ENCODE measurements at places on chromosomes 5 and 9.
A peak's percentile ranks its signal among the peaks of the same experiment; 100 is the strongest.

DNA sequence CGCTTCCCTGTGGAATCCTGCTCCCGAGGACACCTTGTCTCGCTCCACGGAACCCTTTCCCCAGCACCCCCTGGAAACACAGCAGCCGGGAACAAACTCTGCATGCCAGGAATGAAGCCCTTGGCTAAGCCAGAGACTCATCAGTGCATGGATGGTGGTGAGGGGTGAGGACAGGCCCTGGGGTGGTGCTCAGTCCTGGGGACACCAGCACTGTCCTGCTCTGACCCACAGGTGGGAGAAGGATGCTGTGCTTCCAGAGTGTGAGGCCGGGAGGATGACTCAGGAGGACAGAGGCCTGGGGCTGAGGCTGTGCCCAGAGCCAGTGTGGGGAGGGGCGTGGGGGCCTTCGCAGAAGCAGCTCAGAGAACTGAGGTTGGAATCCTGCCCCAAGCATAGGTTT lies 11.2 kb upstream of the EGR1 start:
- no peak for DNase-seq

GRCh38 chr9:33300546-33300945 lies 10.2 kb downstream of the NFX1 start:
- no peak for DNase-seq

DNA sequence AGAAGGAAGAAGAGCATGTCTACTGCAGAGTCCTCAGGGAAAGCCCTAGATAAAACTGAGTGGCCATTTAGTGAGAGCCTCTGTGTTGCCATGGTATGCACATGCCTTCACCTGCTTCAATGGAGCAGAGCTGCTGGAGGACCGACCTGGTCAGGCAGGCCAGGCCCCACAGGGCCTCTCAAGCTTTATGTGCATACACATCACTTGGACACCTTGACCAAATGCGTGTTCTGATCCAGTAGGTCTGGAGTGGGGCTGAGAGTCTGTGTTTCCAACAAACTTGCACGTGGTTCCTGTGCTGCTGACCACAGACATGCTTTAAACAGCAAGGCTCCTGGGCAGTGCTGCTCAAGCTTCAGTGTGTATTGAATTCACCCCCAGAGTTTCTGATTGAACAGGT lies 51.4 kb upstream of the SLC2A8 start:
- DNase-seq, result no peak

GRCh38 chr9:91857291-91858212 lies 92.5 kb downstream of the ROR2 start:
- DNase-seq, result no peak

DNA sequence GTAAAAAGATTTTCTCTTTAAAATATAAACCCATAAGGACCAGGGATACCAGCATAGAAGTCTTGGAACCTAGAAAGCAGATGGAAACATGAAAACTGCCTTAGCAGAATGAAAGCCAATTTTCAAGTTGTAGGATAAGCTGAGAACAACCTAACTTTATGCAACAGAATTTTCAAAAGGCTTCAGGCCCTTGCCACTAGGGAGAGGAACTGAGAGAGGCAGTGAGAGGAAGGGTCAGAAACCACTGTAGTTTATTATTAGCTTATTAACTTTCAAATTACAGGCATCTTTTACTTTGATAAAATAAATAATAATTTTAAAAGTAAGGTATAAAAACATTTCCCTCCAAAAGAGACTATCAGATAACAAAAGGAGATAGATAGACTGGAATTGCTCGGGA lies 33.4 kb downstream of the FAM81B start:
- DNase-seq, result no peak

DNA sequence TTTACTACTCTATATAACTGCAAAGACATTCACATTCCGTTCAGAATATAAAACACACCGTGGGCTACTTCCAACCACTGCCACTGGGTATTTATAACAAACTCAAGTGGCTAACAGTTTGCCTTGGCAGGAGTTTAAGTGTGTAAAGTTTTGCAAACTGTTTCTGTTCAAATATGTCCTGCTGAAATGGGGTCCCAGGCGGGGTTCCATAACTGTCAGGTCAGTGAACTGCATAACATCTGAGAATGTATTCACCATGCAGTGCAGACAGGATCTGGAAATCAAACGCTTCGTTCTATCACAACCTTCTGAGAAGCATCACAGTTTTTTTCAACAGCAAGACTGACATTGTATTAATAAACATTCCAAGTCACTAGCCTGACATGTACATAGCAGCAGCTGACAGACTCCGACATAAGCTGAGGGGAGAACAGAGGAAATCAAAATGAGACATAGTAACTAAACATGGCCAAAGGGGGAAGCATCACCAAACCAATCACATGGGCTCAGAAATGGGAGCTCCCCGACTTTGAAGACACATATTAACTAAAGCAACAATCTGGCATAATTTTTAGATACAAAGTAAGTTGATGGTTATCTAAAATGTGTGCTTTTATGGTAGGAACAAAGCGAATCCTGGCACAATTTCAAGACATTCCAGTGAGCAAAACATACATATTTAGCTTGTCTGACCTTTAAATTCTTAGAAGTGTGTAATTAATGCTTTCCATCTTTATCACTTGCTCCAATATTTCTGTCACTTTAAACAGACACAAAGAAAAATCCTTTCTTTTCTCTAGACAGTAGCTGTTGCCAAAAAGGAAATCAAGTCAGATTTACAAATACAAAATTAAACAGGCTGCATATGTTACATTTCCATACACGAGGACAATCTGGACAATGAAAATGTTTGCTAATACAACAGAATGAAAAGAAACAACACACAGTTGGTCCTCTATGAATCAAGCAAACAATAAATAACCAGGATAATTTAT lies 156.8 kb downstream of the MAPKAP1 start:
- DNase-seq, result no peak

- DNase-seq, result no peak
These were observed 21.1 kb upstream of the IL9 start for GRCh38 chr5:135916638-135917263.

DNA sequence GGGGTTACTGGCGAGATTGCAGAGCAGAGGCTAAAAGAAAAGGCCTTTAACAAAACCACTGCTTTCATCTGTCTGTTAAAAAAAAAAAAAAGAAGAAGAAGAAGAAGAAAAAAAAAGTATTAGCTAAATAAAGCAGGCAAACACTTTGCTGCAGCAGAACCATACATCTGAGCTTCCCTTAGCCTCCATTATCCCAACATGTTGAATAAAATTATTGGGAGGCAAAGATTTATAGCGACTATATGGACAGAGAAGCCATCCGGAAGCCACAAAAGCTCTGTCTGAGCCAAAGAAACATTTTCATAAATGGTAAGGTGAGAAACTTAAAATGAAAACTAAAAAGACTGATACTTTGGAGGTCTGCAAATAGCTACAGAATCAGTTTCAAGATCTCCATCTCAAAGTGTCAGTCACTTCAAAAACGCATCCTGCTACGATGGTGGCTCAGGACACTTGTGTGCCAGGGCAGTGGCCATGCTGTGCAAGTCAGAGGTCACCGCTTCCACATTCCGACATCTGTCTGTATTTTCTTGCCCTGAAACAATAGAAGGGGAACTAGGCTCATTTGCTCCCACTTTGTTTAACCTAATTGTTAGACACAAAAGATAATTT lies 9.6 kb downstream of the EFNA5 start:
- DNase-seq, result no peak

DNA sequence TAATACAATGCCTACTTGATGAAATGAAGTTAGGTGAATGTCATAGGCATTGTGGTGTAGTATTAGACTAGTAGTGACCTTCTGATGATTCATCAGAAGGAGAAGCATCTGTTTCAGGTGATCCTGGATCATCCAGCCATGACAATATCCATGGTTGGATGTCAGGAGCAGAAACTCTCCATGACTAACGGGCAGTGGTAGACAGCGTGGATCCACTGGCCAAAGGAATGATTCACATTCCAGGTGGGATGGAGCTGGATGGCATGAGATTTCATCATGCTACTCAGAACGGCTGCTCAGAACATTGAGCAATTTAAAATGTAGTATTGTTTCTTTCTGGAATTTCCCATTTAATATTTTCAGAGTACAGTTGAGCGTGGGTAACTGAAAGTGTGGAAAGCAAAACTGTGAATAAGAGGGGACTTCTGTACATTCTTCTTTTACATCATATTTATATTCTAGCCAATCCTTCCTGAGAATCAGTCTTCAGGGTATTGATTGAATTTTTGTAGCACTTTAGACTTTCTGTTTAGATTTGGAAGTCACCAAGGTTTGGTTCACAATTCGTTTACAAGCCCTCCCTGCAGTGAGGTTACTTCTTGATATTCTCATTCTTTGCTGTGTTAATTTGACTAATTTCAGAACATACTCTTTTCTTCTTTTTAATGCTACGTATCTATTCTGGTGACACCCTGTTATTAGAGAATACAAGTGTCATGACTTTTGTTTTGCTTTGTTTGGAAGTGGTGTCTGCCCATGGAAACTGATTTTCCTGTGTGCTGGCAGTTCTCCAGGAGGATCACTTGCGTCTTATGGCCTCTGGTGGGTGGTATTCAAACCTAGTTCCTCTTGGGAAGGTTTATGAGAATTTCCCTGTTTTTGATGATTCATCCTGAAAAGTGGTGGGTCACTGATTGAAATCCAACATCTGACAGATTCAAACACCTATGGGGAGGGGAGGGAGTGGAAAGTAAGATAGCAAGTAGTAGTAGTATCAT lies 12.2 kb upstream of the CLINT1 start:
- DNase-seq, result no peak

DNA sequence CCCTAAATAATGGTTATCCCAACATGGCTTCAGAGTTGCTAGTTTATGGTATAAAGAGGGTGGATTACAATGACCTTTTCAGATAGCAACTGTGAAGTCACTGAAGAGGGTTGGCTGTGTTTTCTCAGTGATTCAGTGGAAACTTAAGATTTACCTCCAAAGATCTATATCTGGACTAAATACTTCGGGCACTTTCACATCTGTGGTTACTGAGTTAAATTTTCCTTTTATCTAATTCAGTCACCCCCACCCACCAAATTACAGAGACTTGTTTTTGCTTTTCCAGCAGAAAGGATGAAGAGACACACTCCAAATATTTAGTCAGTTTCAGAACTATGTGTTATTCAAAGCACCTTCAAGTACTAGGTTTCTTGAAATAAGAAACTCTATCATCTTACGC lies 573.2 kb downstream of the CCDC171 start:
- DNase-seq, result no peak

GRCh38 chr5:102811972-102812371 lies 56.9 kb downstream of the PAM start:
- no peak for DNase-seq

DNA sequence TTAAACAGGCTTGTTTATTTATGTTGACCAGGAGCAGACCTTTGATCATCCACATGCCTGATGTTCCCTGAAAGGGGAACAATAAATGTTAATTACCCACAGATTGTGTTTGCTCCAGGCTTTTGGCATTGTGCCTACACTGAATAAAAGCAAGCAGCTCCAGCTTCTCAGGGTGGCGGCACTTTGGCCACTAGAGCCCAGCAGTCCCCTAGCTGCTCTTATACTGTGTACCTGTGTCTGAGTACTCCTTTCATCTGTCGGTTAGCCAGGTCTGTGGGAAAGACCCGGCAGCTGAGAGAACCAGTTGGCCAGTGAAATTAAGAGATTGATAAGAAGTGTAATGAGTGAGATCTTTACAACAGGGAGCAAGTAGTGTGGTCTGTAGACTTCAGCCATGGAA lies 254.8 kb upstream of the FTMT start:
- no peak for DNase-seq

GRCh38 chr5:177429248-177430040 lies 3.0 kb downstream of the GRK6 start:
- DNase-seq, result peak; percentile 86

DNA sequence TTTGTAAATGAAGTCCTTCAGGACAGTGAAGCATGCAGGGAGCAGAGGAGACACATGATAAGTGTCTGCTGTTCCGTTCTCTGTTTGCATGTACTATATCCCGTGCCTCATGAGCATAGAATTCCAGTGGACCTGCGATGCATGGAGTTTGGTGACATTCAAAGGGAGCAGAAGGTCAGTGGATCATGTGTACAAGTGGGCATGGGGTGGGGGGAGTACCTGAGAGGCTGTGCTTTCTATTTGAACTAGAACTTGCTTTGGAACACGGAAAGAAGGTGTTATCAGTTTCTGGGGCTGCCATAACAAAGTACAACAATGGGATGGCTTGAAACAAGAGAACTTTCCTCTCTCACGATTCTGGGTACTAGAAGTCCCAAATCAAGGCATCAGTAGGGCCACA lies 5.1 kb upstream of the CCNJL start:
- DNase-seq, result no peak

- no peak for DNase-seq
These were observed 2.2 kb upstream of the ANKH start for GRCh38 chr5:14873790-14874189.

DNA sequence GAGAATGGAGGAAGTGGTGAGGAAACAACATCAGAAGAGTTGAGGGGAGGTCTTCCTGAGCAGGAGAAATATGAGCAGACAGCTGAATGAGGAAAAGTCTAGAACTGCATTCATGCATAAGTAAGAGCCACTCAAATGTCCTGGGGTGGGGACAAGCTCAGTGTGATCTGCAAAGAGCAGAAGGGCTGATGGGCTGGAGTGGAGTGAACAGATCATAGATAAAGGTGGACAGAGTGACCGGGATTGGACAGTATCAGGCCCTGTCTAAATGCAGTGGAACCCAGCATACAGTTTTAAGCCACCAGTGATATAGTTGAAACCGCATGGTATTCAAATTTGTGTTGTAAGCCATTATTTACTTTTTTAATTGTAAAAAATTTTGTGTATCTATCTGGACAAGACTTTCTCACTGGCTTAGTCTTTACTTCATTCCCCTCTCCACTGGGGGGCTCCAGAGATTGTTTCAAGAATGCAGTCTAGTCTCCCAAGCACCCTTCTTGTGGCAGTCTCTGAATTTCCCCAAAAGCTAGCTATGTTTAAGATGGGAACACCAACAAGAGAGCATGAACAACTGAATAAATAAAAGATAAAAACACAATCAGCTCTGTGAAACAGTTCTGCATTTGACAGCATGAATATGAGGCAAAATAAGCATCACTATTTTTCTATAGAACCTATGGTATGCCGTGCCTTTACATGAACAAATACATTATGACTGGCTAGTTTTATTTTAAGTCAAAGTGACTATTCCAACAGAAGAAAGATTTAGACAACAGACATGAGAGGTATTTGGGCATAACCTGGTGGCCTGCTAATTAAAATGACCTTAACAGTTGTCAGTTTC lies 10.7 kb upstream of the STK32A start:
- no peak for DNase-seq

DNA sequence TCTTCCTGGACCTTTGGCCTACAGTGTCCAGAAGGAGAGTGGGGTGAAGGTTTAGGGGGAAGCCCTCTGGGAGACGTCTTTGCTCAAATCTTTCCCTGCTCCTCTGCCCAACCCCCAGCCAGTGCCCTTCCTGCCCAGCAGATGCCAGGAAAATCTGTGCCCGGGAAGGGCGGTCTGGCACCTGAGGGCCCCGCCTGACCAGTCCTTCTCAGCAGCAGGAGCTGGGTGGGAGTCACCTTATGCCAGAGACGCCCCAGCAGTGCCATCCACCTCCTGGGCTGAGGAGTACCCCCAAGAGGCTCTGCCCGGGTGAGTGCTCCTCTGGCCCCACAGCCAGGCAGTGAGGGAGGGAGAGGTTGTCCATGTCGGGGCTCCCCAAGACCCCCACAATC lies 14.9 kb upstream of the CERCAM start:
- no peak for DNase-seq

- DNase-seq, result no peak
These were observed 1.5 kb downstream of the RASGRF2 start for GRCh38 chr5:80961376-80962281.

- no peak for DNase-seq
These were observed 27.6 kb downstream of the ALDH1A1 start for GRCh38 chr9:72925126-72925789.

GRCh38 chr5:145991044-145991575 lies 54.7 kb downstream of the SH3RF2 start:
- DNase-seq, result no peak

All from stimulated activated CD8-positive, alpha-beta memory T cell treated with anti-CD3 and anti-CD28 coated beads, Interleukin-4, amount 100 ng/mL, for 4 hours (primary cell).